ENCODE measurements at places on chromosomes 2 and 18.

GRCh38 chr2:223523551-223524001, 78.6 kb downstream of the SCG2 start:
- no peak for DNase-seq

- no peak for DNase-seq
Observed at GRCh38 chr2:39141334-39142271, 20.8 kb upstream of the SOS1 start.

DNA sequence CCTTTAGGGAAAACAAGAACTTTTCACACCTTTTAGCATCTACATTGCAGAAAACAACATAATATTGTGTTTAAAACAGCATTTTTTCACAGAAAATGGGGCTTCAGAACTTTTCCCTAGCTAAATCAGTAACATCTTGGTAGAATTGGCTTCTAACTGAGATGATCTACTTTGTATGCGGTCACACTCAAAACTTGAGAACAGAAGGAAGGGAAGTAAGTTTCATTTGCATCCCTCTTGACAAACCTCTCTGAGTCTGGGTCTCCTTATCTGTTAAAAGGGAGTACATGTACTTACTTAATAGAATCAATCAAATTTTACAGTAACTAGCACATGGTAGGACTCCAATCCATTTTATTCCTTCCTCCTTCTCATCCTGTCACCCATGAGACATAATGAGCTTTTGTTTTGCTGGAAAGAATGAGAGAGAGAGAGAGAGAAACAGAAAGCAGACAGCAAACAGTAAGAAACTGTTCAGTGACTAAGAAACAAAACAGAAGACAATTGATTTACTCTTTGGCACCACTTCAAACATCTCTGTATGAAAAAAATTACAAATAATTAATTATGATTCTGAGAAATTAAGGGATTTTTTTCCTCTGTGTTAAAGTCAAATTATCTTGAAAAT, 387.3 kb downstream of the SATB2 start:
- no peak for DNase-seq

DNA sequence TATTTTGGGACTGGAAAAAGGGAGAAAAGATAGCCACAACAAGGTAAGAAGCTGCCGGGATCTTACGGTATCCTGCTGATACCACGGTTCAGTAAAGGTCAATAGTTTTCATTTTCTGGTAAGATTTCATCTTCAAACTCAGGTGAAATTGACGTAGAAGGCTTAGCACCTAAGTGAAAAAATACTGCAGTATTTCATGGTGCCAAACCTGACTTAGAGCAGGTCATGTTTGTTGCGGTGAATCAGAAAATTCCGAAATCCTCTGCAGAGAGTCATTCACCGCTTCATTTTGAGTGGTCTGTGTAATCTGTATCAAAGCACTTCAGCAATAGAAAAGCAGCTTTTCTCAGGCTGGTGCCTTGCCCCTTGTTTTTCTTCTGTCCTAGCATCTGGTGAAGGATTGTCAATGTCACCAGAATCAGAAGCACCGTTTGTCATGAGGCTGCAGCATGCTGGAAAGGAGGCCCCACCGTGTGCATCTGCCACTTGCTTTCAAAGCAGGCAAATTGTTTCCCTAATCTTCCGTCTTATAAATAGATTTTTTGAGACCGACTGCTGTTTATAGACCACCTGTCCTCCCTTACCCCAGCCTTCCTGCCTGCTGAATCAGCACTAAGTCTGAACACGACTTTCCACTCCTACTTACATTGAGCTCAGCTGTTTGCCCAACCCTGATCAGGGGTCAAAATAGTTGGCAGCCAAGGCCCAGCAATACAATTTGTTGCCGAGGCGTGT, 156.3 kb downstream of the EML6 start:
- DNase-seq, result no peak

DNA sequence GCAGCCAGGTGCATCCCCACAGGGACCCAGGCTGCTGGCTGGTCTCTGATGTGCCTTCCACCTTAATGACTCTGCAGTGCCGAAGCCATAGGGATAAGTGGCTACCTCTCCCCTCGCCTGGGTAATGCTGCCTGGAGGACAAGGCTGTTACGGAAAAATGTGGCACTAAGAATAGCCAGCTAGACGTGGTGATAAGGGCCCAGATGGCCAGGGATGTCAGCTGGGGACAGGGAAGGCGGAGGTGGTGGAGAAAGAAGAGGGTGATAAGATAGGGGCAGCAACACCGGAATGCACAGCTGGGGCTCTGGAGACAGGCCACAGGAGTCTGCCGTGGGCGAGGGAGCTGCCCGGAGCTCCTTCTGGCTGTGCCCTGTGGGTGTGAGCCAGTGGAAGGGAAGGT, 170.6 kb downstream of the FHOD3 start:
- DNase-seq, result no peak

DNA sequence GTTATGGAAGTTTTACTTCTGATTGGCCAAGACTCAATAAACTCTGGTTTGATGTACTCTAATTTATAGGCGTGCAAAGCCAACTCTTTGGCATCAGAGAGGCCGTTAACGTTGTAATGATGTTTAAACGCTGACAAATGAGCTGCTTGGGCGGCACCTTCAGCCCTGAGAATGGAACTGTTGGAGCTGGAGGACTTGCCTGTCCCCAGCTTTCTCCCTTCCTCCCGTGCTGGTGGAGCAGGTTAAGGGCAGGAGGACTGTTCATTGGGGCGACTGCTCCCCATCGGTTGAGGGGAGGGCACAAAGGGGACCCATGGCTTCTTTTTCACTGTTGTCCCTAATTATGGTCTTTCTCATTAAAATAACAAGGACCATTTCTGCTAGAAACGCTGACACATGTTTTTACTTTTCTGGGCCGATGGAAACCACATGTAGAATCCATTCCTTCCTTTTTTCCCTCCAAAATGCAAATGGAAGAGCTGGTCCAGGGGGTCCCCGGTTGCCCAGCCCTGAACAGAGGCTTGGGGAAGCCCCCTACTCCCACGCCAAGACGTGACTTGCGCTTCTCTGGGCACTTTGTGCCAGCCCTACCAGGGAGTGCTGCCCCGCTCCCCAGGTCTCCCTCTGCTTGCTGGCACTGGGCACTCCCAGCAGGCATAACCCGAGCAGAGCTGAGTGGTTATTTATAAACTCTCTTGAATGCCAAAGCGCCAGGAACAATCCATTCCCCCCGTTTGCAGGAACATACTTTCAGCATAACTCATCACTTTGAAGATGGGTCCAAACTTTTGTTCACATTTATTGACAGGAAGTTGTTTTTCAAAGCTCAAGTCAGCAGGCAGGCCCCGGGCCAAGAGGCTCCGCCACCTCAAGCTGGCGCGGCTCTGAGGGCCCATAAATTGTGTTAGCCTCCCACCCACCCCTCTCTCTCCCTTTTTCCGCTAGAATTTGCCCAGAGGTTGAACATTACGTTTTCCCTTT, 170.1 kb downstream of the ASB1 start:
- DNase-seq, result no peak

DNA sequence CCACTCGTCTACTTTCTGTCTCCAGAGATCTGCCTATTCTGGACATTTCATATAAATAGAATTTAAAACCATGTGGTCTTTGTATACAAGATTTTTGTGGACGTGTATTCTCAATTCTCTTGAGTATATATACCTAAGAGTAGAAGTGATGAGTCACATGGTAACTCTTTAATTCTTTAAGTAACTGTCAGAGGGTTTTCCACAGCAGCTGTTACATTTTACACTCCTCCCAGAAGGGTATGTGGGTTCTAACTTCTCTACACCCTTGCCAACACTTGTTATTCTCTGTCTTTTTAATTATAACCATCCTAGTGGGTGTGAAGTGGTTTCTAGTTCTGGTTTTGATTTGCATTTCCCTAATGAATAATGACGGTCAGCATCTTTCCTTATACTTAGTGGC, 70.9 kb downstream of the MAP3K20 start:
- no peak for DNase-seq

Data from NCI-H2081 treated with DMSO at 0.1 percent for 48 hours (cell line).